AG08396 (cell line): ENCODE measurements at places on chromosomes 12 and 14.

DNA sequence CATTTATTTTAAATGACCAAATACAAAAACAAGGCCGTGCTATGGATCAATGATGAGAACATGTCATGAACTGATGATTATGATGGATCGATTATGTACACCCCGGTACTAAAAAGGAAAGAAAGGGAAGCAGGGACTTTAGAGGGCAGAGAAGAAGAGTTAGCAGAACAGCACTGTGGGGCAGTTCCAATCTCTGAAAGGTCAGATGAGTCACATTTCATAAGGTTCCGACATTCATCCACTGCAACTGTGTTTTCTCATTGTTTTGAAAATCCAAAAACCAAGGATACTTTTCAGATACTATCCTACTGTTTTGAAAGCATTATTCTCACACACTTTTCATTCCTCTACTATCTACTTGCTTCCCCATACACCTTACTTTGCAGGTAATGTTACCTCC, 169.3 kb downstream of the STXBP6 start:
- no peak for DNase-seq

DNA sequence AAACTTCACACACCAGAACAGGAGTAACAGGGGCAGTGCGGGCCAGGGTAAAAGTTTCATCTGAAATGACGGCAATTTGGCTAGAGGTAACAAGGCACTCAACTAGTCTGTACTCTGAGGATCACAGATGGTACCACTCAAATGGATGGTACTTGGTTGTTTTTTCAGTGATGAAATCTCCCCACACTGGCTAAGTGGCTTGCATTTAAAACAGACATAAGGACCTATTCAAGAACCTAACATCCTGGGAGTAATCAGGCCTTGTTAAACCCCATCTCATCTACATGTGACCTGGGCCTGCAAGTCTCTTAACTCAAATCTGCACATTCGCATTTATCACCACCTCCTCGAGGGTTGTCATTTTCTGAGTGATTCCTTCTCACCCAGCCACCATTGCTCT, 90.8 kb downstream of the PRKAB1 start:
- DNase-seq: no peak

DNA sequence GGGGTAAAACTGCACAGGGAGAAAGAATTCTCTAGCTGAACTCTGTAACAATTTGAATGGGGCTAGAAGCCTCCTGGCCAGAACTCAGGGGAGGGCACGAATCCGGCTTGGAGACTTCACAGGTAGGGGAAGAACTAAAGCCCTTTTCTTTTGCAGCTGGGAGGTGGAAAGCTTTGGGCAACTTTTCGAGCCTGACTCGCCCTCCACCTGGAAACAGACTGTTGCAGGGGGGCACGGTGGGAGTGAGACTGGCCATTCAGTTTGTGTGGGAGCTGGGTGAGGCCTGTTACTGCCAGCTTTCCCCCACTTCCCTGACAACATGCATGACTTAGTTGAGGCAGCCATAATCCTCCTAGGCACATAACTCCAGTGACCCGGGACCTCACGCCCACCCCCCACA, 135.8 kb downstream of the PLCZ1 start:
- DNase-seq: no peak

DNA sequence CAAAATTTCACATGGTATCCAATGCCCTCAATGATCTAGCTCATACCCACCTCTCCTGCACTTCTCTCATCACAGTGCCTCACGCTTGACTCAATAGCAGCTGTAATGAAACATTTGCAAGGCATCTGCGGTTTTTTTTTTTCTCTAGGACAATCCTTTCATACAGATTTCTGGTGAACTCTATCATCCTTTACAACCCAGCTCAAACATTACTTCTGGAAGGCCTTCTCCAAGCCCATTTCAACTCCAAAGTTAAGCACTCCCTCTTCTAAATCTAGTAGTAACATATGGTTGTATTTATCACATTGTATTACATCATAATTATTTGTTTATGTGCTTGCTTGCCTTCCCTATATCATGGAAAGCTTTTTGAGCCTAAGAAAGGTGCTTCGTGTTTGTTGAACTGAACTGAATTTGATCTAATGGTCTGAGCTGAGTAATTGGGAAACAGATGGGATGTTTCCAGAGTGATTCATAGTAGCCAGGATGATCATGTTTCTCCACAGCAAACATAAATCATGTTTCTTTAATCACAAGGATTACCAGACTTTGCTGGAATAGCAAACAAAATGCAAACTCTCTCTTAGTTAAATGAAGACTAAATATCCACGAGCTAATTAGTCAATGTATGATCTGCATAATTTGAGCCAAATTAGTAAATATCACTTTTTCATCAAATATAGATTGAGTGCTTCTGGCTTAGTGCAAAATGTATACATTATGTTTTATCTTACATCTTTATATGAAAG, 14.3 kb downstream of the CFL2 start:
- peak; percentile 59 for DNase-seq

DNA sequence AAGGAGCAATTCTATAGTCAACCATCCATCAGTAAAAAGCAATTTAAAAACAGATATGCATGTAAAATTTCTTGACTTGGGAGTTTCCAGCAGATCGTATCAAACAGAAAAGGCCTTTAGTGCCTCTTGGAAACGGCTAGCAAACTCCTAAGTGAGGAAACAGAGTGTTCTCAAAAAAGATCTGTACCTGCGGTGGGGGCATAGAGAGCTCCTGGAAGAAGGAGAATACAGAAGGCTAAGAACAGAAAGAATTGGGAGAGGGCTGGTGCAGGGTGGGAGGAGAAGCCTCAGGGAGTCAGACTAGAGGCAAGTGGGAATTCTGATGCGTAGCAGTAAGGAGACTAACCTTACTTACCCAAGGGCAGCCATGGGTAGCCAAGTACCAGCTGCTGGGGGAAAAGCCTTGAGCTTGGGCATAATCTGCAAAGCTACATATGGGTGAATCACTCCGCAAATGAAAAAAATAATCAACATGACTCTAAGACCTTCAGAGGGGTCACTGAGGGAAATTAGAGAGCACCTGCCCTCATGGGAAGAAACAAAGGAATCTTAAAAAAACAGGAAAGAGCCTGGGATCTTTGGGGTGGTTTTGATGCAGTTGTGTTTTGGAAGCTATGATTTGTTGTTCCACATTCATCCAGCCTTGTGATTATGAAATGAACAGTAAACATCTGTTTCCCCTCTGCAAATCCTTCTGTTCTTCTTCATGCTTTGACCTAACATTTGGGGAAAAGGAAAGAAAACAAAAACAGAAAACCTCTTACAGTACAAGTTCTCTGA, 10.4 kb downstream of the RHOJ start:
- DNase-seq: no peak
